Activated naive CD4-positive, alpha-beta T cell (primary cell): ENCODE measurements at places on chromosomes 5 and 9.

DNA sequence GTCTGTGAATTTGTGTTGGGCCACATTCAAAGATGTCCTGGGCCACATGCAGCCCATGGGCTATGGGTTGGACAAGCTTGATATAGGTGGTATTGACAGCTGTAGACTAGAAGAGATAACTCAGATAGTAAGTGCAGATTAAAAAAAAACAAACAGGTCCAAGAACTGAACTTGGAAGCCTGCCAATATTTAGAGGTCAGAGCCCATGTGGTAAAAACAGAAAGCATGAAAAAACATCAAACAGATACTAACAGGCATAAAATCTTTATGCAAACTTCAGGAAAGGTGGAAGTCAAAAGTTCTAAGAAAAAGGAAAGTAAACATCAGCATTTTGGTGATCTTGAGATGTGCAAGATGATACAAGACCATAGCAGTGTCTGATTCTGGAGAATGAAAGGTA, 155.1 kb upstream of the NR4A3 start:
- no peak for DNase-seq

- no peak for DNase-seq
Measured at GRCh38 chr9:137168904-137169856, 671 bp downstream of the LRRC26 start.

DNA sequence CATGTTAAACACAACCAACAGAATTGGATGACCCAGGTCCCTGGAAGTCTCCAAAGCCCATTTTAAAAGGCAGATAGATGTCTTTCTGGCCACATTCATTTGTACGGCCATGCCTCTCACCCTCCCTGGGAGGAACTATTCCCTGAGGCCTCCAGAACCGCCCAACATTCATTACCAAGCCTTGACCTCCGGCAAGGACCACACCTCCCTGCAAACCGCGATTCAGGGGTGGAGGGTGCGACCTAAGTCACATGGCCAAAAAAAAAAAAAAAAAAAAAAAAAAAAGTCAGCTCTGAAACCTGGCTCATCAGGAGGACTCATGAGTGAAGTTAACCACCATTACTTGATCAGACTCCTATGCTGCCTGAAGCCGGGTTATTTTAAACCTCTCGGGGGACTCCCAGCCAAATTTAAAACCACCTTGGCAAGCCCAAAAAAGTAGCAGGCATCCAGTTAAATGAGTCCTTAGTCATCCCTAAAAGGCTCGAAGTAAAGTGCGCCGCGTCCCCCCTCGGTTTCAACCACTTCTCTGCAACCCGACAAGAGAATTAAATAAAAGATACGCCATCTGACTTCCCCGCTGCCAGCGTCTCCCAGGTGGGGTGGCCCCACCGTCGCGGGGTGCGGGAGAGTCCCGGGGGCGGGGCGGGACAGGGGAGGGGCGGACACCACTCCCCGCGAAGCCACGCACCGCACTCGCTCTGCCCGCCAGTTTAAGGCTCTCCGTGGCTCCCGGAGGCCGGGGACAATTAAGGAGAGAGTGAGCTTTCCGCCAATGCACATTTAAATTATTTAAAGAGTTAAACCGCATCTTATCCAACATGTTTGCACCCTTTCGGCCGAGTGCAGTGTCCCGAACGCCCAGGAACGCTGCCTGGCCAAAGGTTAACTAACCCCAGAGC, 2.3 kb downstream of the KLF9 start:
- DNase-seq, result peak; percentile 38

- DNase-seq, result no peak
Measured at GRCh38 chr5:67878933-67879332, 336.6 kb upstream of the PIK3R1 start.

- DNase-seq, result no peak
Measured at GRCh38 chr9:75390951-75391350, 302.6 kb downstream of the OSTF1 start.

- no peak for DNase-seq
Measured at GRCh38 chr9:86983620-86984259, 36.4 kb upstream of the GAS1 start.

DNA sequence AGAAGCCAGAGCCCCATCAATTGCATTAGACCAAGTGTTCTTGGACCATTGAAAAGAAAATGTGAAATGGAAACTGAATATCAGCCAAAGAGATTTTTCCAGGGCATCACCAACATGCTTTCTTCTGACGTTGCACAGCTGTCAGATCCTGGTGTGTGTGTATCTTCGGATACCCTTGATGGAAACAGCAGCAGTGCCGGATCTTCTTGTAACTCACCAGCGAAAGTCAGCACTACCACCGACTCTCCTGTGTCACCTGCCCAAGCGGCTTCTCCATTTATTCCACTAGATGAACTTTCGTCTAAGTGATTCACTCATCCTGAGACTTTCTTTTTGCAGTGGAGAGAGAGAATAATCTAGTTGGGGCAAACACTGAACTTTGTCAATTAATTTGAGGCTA, 75.7 kb downstream of the PIP5K1B start:
- no peak for DNase-seq

GRCh38 chr5:140342287-140342686, 4.1 kb downstream of the HBEGF start:
- DNase-seq, result no peak

DNA sequence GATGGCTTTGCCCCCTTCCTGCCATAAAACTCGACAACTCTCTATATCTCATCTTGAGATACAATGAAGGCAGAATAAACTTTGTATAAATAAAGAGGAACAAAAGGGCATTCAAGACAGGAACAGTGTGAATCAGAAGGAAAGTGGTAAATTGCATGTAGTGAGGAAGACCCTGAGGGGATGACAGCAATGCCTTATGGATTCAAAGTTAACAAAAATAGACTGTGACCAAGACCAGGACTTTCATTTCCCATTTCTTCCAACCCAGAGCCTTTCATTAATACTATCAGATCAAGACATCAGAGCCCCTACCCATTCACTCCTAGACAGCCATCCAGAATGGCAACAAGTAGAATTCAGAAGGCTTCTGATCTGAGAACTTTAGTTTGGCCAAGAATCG, 46.4 kb upstream of the ZNF462 start:
- DNase-seq, result no peak

GRCh38 chr5:74956278-74956677, 90.1 kb upstream of the FAM169A start:
- DNase-seq, result no peak

GRCh38 chr9:78032730-78033457, 1.3 kb upstream of the GNAQ start:
- DNase-seq, result no peak

- no peak for DNase-seq
Measured at GRCh38 chr9:36437790-36438189, 37.7 kb upstream of the RNF38 start.
